ENCODE measurements at places on chromosomes 12 and 14.
A peak's percentile ranks its signal among the peaks of the same experiment; 100 is the strongest.

- no peak for DNase-seq
Observed at GRCh38 chr14:84420221-84420620, 1109.7 kb upstream of the FLRT2 start.

DNA sequence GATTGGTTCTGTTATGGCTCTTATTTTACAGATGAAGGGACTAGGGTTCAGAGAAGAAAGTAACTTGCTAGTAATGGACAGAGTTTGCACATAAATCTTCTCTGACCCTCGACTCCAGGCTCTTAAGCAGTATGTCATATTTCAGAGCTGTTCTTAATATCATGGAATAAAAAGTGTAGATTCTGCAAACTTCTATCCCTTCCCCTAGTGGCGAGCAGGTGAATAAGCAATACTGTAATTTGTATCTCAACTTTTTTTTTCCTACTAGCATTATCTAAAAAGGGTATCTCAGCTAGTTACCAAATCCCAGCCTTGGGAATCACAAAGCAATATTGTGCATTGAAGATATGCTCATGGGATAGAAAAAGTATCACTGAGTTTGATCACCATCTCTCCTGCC is 83.2 kb downstream of the ANO4 start:
- DNase-seq: no peak

DNA sequence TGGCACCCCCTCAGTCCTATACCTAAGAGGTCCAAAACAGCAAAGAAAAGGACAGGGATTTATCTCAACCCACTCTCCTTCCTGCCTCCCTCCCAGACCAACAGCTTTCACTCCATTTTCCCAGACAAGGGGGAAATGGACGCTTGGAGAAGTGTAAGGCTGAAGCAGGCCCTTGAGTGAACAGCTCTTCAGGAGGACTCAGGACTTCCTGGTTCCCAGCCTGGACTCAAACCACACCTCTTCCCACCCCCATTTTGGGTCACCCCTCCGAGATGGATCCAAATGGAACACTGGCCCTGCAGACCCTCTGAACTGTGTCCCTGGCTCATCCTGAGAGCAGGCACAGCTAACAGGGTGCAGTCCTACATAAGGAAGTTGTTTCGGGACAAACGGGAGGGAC is 2.7 kb downstream of the KMT2D start:
- DNase-seq: no peak

DNA sequence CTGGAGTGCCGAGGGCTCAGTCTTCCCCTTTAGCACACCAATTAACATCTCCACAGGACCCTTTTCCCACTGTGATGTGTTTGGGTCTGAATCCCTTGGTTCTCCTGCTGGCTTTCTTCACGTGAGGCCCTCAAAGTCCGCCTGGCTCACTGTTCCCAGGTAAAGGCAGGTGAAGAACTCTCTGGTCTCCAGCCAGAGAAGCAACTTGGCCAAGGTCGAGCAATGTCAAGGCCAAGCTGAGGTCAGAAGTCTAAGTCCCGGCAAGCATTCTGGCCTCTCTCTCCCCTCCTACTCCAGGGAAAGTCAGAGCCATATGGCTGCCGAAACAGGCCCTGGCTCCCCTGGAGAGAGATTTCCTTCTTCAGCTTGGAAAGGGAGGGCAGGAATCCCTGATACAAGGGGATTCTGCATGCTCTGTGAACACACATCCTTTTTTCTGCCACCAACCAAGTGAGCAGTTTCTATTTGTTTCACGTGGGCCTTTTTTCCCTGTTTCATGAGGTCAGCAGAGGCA is 61.4 kb upstream of the ESRRB start:
- DNase-seq: no peak

GRCh38 chr14:100440758-100441203 is 117.6 kb downstream of the SLC25A47 start:
- DNase-seq: no peak

- no peak for DNase-seq
Observed at GRCh38 chr12:63319386-63319785, 168.4 kb upstream of the AVPR1A start.

GRCh38 chr12:52338241-52338960 is 17.2 kb upstream of the KRT83 start:
- no peak for DNase-seq

- no peak for DNase-seq
Observed at GRCh38 chr12:124218243-124218560, 76.7 kb upstream of the RFLNA start.

GRCh38 chr12:21819236-21819635 is 44.7 kb upstream of the KCNJ8 start:
- no peak for DNase-seq

DNA sequence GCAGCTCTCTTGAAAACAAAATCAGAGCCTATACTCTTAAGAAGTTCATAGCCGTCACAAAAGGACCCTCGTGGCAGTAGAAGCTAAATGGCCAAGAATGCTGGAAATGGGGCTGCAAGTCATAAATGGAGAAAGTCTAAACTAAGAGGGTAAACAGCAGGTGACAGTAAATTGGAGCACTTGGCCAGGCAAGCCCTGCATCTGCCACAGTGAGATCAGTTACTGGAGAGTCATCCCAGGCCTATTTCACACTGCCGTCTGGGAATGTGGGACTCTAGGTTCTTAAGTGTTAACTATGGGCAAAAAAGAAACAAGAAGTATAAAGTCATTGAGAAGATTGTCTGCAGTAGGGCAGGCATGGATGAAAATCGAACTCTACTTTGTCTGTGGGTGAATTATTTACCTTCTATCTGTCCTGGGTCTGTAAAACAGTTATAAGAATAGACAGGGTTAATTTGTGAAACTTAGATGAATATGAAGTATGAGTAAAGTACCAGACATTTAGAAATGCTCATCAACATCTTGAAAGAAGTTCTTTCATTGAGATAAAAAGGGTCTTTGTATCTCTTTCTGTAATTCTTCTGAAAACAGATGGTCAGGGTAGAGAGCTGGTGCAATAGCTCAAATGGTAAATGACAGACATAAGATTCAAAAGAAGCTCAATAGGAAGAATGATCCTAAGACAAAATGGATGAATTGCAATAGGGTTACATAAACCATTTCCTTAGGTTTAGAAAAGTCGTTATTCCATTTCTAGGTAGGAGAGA is 792.5 kb downstream of the DIO2 start:
- peak; percentile 91 for DNase-seq

DNA sequence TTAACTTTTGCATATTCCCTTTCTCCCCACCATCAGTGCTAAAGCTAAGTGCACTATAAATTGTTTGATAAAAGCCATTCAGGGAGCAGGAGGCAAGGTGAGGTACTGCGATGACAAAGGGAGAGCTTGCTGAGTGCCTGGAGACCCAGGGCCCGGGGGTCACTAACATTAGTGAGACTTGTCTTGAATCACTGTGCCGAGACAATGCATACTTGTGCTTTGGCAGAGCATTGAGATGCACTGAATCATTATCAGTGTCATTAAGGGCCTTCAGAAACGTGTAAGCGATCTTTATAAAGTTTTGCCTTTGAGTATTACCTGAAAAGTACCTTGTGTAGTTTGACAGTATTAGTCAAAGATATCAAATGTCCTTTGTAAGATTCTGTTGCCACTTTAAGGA is 447.5 kb downstream of the PCNX1 start:
- no peak for DNase-seq

DNA sequence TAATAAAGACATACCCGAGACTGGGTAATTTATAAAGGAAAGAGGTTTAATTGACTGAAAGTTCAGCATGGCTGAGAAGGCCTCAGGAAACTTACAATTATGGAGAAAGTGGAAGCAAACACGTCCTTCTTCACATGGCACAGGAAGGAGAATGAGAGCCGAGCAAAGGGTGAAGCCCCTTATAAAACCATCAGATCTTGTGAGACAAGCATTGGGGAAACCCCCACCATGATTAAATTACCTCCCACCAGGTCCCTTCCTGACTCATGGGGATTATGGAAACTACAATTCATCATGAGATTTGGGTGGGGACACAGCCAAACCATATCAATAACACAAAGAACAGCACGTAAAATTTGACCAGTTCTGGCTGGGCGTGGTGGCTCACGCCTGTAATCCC is 85.6 kb upstream of the ATF7IP start:
- no peak for DNase-seq

- no peak for DNase-seq
Observed at GRCh38 chr14:75877292-75877691, 104.5 kb downstream of the TGFB3 start.

All from NCI-H187 treated with DMSO at 0.1 percent for 48 hours (cell line).